ENCODE measurements at places on chromosomes 7 and 10.
A peak's percentile ranks its signal among the peaks of the same experiment; 100 is the strongest.

DNA sequence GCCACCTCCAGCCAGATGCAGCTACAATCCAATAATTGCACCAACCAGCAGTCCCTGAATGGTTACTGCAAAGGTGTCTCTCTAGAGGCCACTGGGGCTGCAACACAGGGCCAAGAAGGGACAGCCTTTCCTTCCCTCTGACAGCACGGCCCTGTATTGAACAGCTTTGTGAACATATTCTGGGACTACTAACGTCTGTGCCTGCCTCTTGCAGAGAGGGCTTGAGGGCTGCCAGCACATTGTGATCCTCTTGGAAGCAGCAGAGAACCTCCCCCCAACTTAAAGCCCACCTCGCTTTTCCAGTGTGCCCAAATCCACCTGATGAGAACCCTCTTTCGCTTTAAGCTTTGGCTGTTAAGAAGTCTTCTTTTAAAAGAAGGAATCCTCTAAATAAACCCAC lies 415.9 kb downstream of the RPS24 start:
- no peak for DNase-seq

DNA sequence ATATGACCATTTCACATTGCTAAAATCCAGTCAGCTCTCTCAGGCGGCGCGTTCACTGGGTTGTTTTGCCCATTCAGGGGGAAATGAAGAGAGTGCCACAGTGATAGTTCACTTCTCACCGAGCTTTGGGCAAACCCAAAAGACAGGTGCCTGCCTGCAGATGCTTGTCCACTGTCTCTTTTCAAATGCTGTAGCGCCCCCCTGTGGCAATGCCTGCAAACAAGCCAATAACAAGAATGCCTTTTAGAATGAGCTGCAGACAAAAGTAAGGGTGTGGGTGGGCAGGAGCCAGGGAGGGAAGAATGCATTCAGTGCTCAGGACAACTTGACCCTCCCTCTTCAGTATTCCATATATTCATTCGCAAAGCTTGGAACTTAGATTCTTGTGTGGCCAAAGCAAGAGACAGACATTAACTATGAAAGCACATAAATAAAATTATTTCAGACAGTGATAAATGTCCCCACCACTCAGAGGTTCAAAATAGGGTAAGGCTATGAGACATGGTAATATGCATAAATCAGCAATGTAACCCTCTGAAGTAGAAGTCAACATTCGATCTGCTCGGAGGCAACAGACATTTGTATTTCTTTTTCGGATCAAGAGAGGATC lies 86.9 kb downstream of the JAZF1 start:
- DNase-seq: peak; percentile 63

GRCh38 chr10:111087968-111088505 lies 11.2 kb downstream of the ADRA2A start:
- DNase-seq: no peak

DNA sequence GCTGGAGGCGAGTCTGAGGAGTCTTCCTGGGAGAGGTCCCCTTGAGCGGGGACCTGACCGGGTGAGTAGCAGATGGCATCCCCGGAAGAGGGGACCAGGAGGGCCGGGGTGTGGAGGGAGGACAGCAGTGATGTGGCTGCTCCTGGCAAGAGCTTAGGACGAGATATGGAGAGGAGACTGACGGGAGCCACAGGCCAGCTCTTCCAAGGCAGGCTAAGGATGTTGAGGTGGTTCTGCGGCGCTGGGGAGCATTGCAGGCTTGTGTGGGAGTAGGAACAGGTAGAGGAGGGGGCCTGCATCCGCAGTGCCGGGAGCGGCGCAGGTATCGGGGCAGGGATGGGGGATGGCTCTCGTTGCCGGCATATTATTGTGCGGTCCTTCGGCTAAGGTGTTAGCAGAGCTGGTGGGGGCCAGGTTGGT lies 76.7 kb upstream of the ANLN start:
- no peak for DNase-seq

DNA sequence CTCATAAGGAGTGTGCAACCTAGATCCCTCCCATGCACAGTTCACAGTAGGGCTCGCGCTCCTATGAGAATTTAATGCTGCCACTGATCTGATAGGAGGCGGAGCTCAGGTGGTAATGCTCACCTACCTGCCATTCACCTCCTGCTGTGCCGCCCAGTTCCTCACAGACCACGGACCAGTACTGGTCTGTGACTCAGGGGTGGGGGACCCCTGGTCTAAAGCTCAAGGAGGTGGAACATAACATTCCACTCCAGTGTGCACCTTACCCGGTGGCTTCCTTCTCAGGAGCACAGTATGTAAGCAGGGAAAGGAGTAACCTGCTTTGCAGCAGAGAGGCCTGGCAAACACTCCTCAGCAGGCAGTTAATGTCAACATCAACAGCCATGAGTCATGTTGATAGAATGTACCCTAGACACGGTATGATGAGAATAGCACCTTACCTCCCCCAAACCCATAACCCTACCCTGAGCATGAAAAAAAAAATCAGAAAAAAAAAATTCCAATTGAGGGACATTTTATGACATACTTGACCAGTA lies 273.5 kb downstream of the FGFR2 start:
- no peak for DNase-seq

GRCh38 chr7:135169141-135169963 lies 1.2 kb downstream of the CYREN start:
- peak; percentile 50 for DNase-seq

DNA sequence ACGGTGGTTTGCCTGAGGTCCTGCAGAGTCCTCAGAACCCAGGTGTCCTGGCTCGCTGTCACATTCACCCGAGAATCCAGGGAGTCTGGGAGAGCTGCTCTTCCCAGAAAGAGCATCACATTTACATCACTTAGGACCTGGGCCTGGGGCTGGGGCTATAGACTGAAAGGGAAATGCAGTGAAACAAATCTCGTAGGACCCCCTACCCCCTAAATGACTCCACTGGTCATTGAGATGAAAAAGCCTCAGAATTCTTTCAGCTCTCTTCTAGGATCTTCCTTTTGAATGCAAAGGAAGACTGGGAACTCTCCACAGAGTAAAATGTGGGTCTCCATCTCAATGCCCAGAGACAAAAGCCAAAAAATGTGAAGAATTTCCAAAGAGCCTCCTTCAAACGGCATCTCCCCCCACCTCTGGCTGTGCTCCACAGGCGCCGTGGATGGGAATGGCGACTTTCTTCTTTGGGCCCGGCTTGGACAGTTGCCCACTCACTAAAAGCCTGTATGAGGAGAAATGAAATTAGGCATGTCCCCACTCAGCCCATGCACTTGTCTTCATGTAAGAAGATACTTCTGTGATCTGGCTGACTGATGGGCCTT lies 49.0 kb upstream of the PODXL start:
- DNase-seq: no peak

GRCh38 chr7:138705167-138705566 lies 4.0 kb upstream of the SVOPL start:
- DNase-seq: no peak

Measured in HCEC 1CT (cell line).